Stimulated activated CD4-positive, alpha-beta T cell treated with anti-CD3 and anti-CD28 coated beads, Interleukin-1b, Interleukin-23, amount 100 ng/mL, for 1 hour (primary cell): ENCODE measurements at places on chromosomes 1 and 21.
A peak's percentile ranks its signal among the peaks of the same experiment; 100 is the strongest.

DNA sequence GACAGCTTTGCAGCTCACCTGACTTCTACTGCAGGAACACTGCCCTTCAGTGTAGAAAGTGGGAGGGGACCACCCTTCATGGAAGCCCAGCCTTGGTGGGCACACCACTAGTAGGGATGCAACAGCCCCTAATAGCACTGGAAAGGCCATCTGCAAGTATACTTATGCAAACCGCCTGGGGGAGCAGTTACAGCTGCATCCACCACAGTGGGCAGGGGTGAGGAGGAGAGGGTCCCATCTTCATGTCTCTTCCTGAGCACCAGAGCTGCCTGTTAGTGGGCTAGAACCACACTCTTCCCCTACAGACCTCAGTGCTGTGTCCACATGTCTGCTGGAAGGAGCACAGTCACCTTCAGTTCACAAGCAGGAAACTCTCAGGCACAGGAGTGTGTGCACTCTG lies 66.2 kb upstream of the LHX8 start:
- no peak for DNase-seq

DNA sequence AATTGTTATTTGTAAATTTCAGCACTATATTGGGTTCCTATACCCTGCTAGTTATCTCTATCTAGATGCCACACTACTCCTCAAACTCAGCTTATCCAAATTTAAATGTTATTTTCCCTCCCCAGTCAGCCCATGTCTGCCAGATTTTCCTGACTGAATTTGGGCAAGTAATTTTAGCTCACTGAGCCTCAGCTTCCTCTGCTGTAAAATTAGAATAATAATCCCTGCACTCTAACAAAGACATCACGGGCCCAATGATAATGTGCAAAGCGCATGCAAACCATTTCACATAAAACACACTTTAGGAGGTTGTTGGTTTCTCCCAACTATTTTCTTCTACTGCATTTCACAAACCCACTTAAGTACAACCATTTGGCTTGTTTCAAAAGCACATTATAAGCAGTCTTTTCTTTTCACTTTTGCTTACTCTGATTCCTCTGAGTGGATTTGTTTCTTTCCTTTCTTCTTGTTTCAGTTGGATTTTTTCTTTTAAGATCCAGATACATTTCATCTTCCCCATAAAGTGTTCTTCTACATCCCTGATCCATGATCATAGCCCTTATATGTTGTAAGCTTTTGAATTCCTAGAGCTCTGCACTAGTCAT lies 152.8 kb upstream of the DPT start:
- no peak for DNase-seq

- no peak for DNase-seq
These were observed 60.6 kb downstream of the NFIA start for GRCh38 chr1:61142726-61143500.

DNA sequence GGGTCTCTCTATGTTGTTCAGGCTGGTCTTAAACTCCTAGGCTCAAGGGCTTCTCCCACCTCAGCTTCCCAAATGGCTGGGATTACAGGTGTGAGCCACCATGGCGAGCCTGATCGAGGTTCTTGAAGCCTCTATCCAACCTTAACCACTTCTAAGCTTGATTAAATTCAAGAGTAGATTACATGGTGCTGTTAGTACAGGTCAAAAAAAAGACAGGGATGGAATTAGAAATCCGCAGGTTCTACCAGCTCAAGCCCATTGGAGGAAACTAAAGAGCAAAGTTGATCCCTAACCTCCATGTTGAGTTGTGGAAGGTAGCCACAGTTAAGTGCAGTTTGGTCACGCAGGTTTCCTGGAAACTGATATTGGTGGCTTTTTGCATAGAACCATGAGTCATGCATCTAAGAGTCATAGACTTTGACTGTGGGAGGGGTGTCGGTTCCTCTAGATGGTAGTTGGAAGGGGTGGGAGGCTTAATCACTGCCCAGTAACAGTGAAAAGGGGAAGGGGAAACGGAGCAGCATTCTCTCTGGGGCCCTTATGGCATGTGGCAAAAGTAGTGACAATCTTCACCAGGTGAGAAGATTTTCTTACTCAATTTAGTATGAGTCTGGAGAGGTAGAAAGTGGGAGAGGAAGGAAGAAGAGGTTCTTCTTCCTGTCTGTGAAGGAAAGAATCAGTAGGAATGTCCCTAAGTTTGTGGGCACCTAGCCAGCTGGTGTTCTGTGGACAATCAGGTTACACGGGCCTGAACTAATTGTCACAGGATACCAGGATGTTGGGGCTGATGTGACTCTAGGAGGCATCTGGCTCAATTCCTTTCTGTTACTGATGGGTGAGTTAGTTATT lies 7.0 kb downstream of the CD53 start:
- DNase-seq: peak; percentile 30

- no peak for DNase-seq
These were observed 221.5 kb downstream of the GRIK1 start for GRCh38 chr21:29718081-29718815.

DNA sequence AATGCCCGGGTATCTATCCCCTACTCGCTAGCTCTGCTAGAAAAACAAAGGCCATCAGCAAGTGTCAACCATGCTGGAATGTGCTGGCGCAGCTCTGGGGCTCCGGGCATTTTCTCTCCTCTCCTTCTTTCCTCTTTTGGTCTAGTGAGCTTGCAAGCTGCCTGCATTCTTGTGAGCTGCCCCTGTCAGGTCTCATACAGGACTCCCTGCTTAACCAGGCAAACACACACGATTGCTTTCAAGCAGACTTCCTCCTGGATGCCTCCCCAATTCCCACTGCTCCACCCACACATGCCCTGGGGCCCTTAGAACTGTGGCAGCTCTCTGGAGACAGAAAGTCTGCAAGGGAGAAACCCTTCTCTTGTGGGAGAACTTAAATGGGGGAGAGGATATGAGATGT lies 35.7 kb upstream of the SUCO start:
- no peak for DNase-seq

DNA sequence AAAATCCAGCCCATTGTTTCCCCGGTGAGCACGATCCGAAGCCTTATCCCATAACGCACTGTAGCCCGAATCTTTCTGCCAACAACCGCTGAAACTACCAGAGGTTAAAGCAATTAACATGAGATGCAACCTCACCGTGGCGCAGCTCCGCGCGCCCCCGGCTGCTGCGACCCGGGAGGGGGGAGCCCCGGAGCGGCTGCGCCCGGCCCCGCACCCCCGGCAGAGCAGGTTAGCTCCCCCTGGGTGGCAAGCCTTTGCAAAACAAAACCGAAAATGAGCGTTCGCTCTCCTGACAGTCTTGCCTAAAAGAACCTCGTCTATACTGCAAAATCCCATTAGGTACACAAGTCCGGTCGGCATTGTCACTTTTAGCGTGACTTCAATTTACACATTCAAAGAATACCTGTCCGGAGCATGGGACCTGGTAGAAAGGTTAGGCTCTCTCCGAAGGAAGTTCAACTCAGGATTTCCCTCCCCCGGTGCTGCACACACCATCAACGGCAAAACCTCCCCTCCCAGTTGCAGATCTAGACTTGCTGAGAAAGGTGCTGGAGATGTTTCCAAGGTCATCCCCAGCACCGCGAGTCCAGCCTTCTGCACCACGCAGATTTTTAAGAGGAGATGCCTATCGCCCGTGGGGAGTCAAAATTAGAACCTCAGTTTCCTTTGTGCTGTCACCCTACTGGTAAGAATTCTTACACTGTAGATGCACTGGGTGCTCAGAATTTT lies 107.5 kb downstream of the ZNF281 start:
- peak; percentile 11 for DNase-seq

DNA sequence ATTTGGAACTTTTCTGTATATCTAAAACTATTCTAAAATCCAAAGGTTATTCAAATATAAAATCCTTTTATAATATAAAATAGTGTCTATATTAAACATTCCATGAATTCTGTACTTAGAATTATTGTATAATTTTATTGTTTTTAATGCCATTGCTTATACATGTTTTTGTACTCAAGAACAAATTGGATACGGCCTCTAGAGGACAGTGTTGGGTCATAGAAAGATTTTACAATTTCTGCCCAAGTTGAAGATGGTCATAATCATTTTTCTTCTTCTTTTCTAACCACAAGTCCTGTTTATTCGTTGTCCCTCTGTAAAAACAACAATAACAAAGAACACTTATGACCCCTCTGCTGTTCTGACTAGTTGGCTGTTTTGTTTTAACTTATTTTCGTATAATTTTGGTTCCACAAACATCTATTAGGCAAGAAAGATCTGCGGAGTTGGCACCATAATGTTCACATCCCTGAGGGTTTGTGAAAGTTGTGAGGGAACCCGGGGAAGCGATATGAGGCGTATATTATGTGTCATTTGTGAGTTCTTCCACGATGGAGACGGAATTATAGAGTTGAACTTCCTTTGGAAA lies 75.7 kb upstream of the KIF26B start:
- DNase-seq: no peak

GRCh38 chr1:70146488-70146887 lies 58.9 kb downstream of the LRRC40 start:
- no peak for DNase-seq

- no peak for DNase-seq
These were observed 21.6 kb downstream of the ROR1 start for GRCh38 chr1:63795455-63795854.

DNA sequence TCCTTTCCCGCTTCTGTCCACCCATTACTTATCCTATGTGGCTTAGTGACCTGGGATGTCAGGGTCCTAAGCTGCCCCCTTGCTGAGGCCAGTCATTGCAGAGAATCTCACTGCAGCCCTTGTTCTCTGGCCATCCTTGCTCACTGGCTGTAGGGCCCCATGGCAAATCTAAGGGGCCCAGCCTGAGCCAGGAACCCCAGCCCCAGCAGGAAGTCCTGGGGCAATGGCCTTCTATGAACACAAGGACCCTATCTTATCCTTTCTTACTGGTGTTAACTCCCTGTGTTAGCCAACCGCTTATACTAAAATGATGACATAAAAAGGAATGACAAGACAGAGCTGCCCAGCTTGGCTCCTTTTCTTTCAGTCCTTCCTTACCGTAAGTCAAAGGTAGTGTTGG lies 29.9 kb downstream of the DHCR24 start:
- DNase-seq: no peak

GRCh38 chr1:39946216-39946615 lies 8.7 kb upstream of the MFSD2A start:
- DNase-seq: no peak

- no peak for DNase-seq
These were observed 2.4 kb downstream of the ANKRD65 start for GRCh38 chr1:1418464-1419362.

DNA sequence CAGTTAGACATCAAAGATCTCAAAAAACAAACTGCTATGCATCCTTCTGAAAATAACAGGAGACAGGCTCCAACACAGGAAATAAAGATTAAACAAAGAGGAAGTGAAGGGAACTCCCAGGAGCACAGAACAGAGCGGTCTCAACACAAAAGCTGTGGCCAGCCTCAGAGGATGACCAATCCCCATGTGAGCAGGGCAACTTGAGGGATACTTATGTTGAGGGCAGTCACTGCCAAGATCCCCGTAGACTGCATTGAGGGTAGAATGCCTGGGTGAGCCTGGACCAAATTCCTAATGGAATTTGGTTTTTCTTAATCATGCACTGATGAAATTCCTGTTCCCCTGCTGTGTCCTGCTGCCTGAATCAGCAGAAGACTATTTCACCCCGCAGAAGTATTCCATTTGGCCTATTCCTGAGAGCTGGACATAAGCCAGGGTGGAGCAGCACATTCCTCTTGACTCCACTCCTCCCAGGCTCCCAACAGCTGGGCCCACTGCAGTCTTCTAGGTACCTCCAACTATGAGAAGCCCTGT lies 49.0 kb downstream of the JAK1 start:
- no peak for DNase-seq
